ENCODE measurements at places on chromosomes 4 and X.

- DNase-seq, result peak; percentile 76
Measured at GRCh38 chrX:119481323-119481801, 13.1 kb downstream of the SLC25A5 start.

- no peak for DNase-seq
Measured at GRCh38 chrX:118579417-118579816, 83.8 kb downstream of the DOCK11 start.

GRCh38 chr4:1632109-1633104, 51.7 kb downstream of the FAM53A start:
- no peak for DNase-seq

GRCh38 chr4:42327323-42327722, 70.0 kb upstream of the SHISA3 start:
- no peak for DNase-seq

- DNase-seq, result no peak
Measured at GRCh38 chrX:120625371-120625770, 4.5 kb downstream of the C1GALT1C1 start.

- DNase-seq, result peak; percentile 82
Measured at GRCh38 chr4:7070729-7071511, 3.1 kb upstream of the GRPEL1 start.

- no peak for DNase-seq
Measured at GRCh38 chrX:18160369-18160768, 60.3 kb downstream of the BEND2 start.

GRCh38 chr4:133996431-133997121, 205.0 kb downstream of the PABPC4L start:
- DNase-seq, result no peak

- peak; percentile 71 for DNase-seq
Measured at GRCh38 chr4:189792924-189793618, 147.6 kb upstream of the FRG1 start.

GRCh38 chr4:140057701-140058100, 96.3 kb downstream of the MAML3 start:
- no peak for DNase-seq

DNA sequence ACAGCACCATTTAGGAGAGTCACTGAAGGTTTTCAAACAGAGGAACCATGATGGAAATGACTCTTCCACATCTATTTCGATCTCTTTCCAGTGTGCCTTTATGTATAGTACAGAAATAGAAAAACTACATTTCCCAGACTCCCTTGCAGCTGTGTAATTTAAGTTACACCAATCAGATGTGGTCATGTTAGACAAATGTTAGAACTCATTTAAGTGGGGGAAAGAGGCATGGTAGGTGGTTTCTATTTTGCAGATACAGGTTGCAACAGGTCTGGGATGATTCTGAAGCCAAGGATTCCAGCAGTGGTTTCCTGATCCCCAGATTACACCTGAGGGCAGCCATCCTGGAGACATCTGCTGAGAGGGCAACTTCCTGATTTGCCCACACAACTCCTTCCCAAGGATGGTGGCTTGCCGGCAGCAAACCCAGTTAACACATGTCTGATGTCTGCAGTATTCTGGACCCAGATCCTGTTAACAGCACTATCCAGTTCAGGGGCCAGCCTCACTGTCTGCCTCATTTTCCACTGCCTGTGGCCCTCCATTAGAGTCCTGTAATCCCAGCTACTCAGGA, 38.7 kb upstream of the PDK3 start:
- DNase-seq, result no peak

DNA sequence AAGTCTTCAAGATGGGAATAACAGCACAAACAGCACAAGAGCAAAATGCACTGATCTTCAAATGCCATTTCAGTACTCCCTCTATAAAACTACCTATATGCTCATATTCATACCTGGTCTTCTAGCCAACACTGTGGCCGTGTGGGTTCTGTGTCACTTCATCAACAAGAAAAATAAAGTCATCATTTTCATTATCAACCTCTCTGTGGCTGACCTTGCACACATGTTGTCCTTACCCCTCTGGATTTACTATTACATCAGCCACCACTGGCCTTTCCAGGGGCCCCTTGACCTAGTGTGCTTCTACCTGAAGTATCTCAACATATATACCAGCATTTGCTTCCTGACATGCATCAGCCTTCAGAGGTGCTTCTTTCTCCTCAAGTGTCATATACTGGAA, 59.6 kb upstream of the GPR174 start:
- DNase-seq, result no peak

DNA sequence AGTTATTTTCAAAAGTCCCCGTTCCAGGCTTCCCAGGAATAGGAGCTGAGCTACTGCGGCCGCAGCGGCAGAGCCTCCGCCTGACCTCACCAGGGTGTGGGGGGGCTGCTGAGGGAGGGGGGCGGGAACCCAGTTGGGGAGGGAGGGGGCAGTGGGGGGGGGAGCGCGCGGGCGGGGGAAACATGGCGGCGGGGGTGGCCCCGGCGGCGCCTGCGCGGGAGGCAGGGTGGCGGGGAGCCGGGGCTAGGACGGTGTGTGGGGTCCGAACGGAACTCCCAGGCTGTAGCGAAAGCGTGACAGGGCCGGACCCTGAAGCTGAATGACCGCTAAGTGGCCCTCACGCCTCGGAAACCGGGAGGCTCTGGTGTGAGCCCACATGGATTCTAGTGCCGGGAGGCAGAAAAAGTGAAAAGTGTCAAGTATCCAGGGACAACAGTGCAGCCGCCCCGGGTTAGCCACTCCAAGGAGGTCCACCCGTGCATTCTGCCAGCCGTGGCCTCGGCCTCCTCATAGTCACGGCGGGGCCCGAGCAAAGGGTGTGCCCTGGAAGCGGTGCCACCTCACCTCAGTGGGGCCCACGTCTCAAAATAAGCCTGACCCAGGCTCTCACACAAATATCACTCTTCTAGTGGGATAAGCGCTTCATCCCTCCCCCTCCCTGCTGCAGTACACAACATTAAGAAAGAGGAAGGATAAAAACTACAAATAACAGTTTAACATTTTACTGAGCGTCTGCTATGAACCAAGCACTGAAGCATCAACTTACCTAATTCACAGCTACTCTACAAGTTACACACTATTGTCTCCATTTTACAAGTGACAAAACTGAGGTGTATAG, at the start of gene KLHL13:
Gene KLHL13, minus strand, starts transcription at position 98 of the 838 bp plus-strand sequence. CDS start 88,337 bp downstream, outside the sequence.
- DNase-seq, result peak; percentile 41

GRCh38 chr4:98794565-98795205, 134.2 kb downstream of the EIF4E start:
- DNase-seq, result no peak

DNA sequence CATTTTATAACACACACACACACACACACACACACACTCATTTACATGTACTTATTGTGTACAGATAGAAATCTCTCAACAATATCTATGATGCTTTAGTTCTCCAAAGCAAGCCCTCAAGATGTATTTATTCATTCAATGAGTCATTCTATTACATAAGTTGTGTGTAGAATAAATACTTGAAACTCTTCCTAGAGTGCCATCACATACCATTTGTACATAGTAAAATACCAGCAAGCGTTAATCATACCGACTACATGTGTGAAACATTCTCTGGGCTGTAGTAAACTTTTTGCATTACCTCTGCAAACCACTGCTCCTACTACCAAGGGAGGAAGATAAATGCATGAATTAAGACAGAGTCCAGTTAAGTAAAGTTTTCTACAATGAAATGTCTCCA, 70.9 kb downstream of the EPHA5 start:
- no peak for DNase-seq

- no peak for DNase-seq
Measured at GRCh38 chr4:146465628-146466027, 56.1 kb downstream of the SLC10A7 start.

GRCh38 chr4:73617256-73617655, 3.0 kb downstream of the RASSF6 start:
- no peak for DNase-seq

DNA sequence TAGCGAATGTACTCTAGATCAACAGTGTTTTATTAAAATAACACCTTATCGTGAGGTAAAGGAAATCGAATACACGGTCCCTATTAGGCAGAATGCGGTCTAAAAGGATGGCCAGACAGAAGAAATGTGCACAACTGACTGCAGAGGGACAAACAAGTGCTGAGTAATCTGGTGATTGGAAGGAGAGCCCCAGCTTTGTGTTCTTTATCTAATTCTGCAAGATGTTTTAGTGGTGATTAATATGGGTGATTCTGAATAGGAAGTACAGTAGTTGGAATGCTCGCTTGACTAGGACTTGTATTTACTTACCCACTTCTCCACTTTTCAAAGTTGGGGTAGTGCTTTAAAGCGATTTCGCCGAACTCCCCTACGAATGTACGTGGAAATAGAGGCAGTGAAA, 1.2 kb downstream of the WDR44 start:
- DNase-seq, result no peak

DNA sequence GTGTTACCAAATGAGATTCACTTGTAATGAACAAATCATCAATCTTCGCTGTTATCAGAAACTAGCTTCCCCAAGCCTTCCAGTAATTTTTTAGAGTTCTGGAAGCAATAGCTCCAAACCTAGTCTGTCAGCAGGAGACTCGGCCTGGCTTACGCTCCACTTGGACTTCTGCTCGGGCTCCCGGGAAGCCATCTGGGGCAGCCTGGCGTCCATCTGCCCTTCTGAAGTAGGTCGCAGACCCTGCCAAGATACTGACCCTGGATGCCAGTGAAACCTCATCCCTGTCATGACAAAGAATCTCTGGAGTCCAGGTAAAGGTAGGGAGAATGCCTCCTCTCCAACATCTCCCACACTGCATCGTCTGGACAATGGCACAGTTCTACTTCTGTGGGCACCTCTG, 493.8 kb upstream of the ZFP42 start:
- DNase-seq, result no peak

DNA sequence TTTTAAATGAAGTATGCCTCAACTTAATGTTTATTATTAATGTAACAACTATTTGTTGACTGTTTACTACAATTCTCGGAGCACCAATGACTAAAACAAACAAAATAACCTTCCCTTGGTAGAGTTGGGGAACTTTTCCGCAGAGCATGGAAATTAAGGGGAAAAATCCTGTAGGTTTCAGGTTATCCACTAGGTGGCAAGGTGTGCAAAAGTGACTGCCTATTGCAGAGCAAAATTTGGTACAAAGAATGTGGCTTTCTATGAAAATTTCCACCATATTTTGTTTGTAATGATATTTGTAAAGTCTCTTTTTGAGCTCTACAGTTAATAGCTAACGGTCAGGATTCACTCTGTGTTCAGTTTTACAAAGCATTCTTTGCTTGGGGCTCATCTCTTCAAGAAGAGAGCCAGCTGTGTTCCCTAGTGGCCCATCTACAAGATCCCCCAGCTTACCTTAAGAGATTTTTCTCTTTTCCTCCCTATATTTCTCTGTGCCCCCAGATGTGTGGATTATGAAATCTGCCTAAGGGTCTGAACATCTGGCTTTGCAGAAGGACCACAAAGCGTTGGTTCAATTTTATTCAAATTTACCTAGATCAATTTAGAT, 61.1 kb downstream of the FBXO8 start:
- no peak for DNase-seq

GRCh38 chr4:15213302-15213970, 211.2 kb downstream of the CPEB2 start:
- no peak for DNase-seq
